Endothelial cell of umbilical vein (primary cell): ENCODE measurements at places on chromosomes 16 and 17. TPM values are rescaled to one million over a fixed set of nuclear protein-coding genes. Genes with fewer than 3 reads are reported as not detected.

SLC6A4 gene
- not detected in 2 replicates for total RNA-seq

HOXB2 gene
- total RNA-seq = 21.5 and 23.3 TPM in 2 replicates

NXN gene
- total RNA-seq = 58.9 and 77.3 TPM in 2 replicates

- no peak for DNase-seq
These were observed 17.9 kb downstream of the NSRP1 start for GRCh38 chr17:30134551-30134950.

DNA sequence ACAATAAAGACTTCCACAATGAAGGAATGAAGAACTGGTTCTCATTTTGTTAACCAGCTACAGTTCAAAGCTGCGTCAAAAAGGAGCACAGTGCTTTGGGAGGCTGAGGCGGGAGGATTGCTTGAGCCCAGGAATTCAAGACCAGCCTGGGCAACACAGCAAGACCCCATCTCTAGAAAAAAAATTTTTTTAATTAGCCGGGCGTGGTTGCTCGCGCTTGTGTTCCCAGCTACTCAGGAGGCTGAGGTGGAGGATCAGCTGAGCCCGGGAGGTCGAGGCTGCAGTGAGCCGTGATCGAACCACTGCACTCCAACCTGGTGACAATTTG lies 764 bp upstream of the SLC6A4 start:
- no peak for DNase-seq

- no peak for DNase-seq
These were observed 163.8 kb upstream of the GSE1 start for GRCh38 chr16:85449191-85449884.
